Aortic smooth muscle cell (primary cell): ENCODE measurements at places on chromosomes 5 and 9. TPM values are rescaled to one million over a fixed set of nuclear protein-coding genes. Genes with fewer than 3 reads are reported as not detected.

Gene PRR7
- 5.3 and 6.3 TPM in 2 replicates for total RNA-seq

Gene FYB1
- 0.26 and 0.75 TPM in 2 replicates for total RNA-seq

Gene CATSPER3
- 0.13 and 0.25 TPM in 2 replicates for total RNA-seq

Gene ARL14EPL
- total RNA-seq: not detected in 2 replicates

Gene TRAF2
- 6.6 and 11.6 TPM in 2 replicates for total RNA-seq

Gene SIT1
- 0.25 and 0.53 TPM in 2 replicates for total RNA-seq

Gene FST
- 95.7 and 152 TPM in 2 replicates for total RNA-seq

Gene IFNA21
- not detected in 2 replicates for total RNA-seq

Gene UTP15
- total RNA-seq: 14.9 and 15.2 TPM in 2 replicates

Gene ZNF608
- total RNA-seq: 7.7 and 17.3 TPM in 2 replicates

Gene KIF27
- total RNA-seq: 3.4 and 3.9 TPM in 2 replicates

Gene ETF1
- total RNA-seq: 99.9 and 119 TPM in 2 replicates

Gene WDR38
- total RNA-seq: not detected in 2 replicates

Gene ENTREP1
- 0.13 and 0.25 TPM in 2 replicates for total RNA-seq

Gene SPINK4
- not detected in 2 replicates for total RNA-seq

Gene CCNI2
- total RNA-seq: not detected in 2 replicates

Gene PCDHGA3
- total RNA-seq: 2.0 and 2.9 TPM in 2 replicates

Gene ABCA2
- 33.4 and 40.3 TPM in 2 replicates for total RNA-seq

Gene HMCN2
- total RNA-seq: 0.06 and 0.13 TPM in 2 replicates

Gene MGAT1
- total RNA-seq: 61.7 and 67.6 TPM in 2 replicates

Gene PDE6A
- total RNA-seq: not detected in 2 replicates

Gene CD180
- 0.06 TPM in 1 of 2 replicates, not detected in the other for total RNA-seq

Gene TEK
- 2.1 and 3.4 TPM in 2 replicates for total RNA-seq

Gene LCN9
- not detected in 2 replicates for total RNA-seq

Gene SCGB3A2
- total RNA-seq: not detected in 2 replicates

Gene ARID3C
- total RNA-seq: 0.31 TPM in 1 of 2 replicates, not detected in the other

Gene RPS23
- 3,956 and 4,129 TPM in 2 replicates for total RNA-seq

Gene SHISAL2B
- total RNA-seq: not detected in 2 replicates

Gene SPATA31A1
- not detected in 2 replicates for total RNA-seq

Gene ZBTB6
- 13.1 and 13.5 TPM in 2 replicates for total RNA-seq

Gene BARHL1
- total RNA-seq: not detected in 2 replicates

Gene HRH2
- 0.93 and 1.2 TPM in 2 replicates for total RNA-seq

Gene LHX3
- total RNA-seq: not detected in 2 replicates

Gene MYOT
- total RNA-seq: not detected in 2 replicates

Gene DIAPH1
- total RNA-seq: 35.9 and 44.5 TPM in 2 replicates

Gene RASGEF1C
- total RNA-seq: not detected in 2 replicates

Gene OTP
- not detected in 2 replicates for total RNA-seq

Gene TMED9
- 178 and 212 TPM in 2 replicates for total RNA-seq

Gene PFDN1
- total RNA-seq: 37.9 and 43.2 TPM in 2 replicates

Gene ANKH
- total RNA-seq: 97.9 and 116 TPM in 2 replicates

Gene CDH9
- not detected in 2 replicates for total RNA-seq

Gene LPAR1
- total RNA-seq: 39.8 and 77.4 TPM in 2 replicates

Gene PCDH1
- total RNA-seq: 5.7 and 7.0 TPM in 2 replicates

Gene CCDC192
- not detected in 2 replicates for total RNA-seq

Gene PPP2R2B
- total RNA-seq: 0.75 and 0.79 TPM in 2 replicates

Gene GFPT2
- 1.1 and 13.9 TPM in 2 replicates for total RNA-seq

Gene PROB1
- total RNA-seq: 0.31 and 0.40 TPM in 2 replicates

Gene PCDHAC2
- 0.31 and 0.53 TPM in 2 replicates for total RNA-seq

Gene PCDHA1
- total RNA-seq: under 0.01 and 0.06 TPM in 2 replicates

Gene CETN3
- total RNA-seq: 13.5 and 19.7 TPM in 2 replicates

Gene ZBED3
- total RNA-seq: 0.40 and 0.81 TPM in 2 replicates

Gene PCDHGB4
- total RNA-seq: 20.1 and 26.5 TPM in 2 replicates

Gene SLC4A9
- total RNA-seq: not detected in 2 replicates

Gene PNPLA7
- 1.3 and 1.7 TPM in 2 replicates for total RNA-seq
